ENCODE measurements at places on chromosomes 5 and 9. TPM values are rescaled to one million over a fixed set of nuclear protein-coding genes. Genes with fewer than 3 reads are reported as not detected.

Gene NUTM2G
- not detected for total RNA-seq

Gene EIF4E1B
- not detected for total RNA-seq

Gene SLC6A19
- not detected for total RNA-seq

Gene CATSPER3
- total RNA-seq, result under 0.01 TPM

Gene CNTNAP3B
- 162 TPM for total RNA-seq

Data from dermis lymphatic vessel endothelial cell (primary cell).